ENCODE measurements at places on chromosomes 1 and 21.

DNA sequence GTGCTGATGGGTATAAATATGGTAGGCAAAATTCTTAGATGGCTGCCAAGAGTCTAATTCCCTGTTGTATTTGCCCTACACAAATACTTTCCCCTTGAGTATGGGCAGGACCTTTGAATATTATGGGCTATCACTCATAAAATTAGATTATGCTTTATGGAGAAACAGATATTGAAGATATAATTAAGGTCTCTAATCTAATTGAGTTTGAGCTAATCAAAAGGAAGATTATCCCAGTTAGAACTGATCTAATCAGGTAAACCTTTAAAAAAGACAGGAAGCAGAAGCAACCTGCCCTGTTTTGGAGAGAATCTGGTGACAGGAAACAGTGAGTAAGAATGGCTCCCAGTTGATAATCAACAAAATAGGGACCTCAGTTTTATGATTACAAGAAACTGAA, 609.0 kb upstream of the PRMT6 start:
- no peak for DNase-seq

- no peak for DNase-seq
These were observed 366.9 kb downstream of the TGFB2 start for GRCh38 chr1:218711884-218712674.

DNA sequence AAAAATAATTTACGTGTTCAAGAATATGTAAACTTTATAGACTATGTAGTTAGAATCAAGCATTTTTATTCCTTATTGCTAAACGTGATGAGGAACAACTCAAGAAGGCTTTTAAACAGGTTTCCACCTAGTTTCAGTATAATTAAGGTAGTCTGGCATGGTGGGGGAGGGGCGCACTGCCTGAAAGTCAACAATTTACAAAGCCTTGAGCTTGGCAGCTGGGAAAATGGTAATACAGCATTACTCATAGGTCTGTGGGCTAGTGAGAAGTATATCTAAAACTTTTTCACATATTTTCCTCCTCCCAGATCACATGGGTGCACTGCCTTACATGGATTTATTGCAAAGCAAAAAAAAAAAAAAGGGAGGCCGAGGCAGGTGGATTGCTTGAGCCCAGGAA, 75.2 kb downstream of the EVI5 start:
- DNase-seq, result no peak

DNA sequence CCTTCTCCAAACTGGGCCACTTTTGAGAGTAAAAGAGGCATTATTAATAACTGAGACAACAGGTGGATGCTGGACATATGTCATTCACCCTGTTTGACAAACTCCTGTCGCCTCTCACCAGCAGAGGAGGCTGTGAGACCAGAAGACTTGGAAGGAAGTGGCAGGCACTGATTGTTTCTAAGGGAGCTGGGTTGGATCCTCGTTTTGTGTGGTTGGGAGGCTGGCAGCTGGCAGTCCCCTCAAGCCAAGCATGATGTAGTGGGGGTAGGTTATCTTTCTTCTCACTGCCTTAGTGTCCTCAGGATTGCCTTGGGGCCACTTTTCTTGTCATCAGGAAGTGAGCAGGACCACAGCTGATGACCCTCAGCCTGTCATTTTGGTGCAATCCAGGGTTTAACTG, 86.5 kb upstream of the KCNJ15 start:
- DNase-seq, result no peak

DNA sequence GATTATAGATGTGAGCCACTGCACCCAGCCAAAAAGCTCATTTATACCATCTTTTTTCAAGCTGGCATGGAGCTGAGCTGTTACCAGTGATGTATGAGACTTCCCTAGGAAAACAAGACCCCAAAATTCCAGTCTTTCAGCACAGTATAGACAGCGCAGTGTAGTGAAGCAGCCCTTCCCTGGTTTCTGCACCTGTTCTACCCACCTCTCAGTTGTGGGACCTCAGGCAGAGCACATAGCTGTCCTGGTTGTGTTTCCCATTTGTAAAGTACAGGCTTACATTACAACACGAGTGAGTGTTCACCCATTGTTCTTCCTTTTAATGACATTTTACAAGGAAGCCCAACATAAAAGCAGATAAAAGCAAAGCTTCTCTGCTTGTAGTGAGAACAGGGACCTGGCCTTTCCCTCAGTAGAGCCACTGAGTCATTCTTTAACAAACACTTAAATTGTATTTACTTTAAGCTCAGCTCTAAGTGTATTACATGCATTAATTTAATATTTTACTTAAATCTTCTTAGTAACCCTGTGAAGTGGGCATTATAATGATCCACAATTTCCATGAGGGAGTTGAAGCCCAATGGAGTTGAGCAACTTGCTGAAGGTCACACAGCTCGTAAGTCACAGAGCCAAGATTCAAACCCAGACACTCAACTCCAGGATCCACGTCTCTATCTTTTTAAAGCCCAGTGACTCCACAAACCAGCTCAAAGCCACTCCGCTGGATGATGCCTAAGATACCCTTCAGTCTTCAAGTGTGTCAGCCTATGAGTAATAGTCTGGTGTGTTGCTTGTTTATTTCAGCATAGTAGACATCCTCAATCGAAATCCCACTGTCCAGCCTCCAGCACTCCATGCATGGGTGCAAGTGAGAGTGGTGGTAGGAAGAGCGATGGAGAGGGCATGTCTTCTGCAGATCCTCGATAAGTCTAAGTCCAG, 40.5 kb upstream of the CAPZB start:
- DNase-seq, result no peak

Measured in cerebellar cortex (tissue), 1 donor.